ENCODE measurements at places on chromosomes 13 and 19.

- DNase-seq = no peak
Observed at GRCh38 chr13:47216176-47216822, 319.4 kb upstream of the HTR2A start.

DNA sequence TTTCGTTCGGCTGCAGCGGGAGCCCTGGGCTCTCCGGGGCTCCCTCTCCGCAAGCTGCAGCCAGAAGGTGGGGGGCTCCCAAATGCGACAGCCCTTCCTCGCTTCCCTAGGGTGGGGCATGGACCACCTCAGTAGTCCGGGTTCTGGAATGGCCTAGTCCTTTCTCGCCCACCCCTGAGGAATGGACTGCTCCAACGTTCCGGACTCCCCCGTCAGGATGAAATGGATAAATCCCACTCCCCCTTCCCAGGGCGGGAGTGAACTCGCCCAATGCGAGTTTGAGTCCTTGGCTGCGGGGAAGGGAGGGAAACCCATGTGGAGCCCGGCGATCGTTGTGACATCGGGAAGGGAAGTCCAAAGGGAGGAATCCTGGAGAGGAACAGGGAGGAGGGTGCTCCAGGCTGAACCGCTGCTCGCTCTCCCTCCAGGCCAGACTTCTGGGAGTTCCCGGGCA is 5.5 kb downstream of the HRC start:
- DNase-seq = no peak

- no peak for DNase-seq
Observed at GRCh38 chr13:113022745-113023574, 53.9 kb downstream of the MCF2L start.

- no peak for DNase-seq
Observed at GRCh38 chr13:77891486-77891885, 27.1 kb downstream of the EDNRB start.

DNA sequence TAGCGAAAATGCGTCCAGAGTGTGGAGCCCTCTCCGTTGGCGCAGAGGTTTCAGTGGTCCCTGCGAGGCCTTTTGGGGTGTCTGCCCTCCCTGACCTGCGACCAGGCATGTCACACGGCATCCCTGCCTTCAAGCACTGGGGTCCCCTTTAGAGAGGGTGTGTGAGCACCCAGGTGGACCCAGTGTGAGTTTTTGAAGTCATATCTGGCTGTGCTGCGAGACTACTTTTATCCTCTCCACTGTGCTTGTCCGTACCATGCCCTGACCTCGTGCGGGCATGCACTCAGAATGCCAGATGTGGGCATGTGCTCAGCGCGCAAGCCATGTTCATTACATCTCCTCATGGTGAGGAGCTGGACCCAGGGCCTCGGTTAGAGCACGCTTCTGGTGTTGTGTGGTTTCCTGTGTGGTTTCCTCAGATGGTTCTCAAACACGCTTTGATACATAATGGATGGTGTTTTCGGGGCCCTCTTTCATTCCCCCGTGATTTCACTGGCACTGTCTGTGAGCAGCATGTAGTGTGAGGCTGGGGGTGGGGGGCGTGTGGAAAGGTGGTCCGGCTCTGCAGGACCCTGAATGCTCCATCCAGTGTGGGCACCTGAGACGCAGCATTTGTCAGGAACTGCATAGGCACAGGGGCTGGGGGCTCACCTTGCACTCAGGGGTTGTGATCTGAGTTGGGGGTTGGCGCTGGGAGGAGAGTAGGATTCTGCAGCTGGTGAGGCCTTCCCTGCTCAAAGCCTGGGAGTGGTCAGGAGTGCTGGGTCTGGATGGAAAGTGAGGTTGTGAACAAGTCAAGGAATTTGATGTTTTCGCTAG is 2.3 kb downstream of the TFDP1 start:
- DNase-seq = peak; percentile 6

- DNase-seq = no peak
Observed at GRCh38 chr13:110218581-110219201, 88.3 kb downstream of the COL4A1 start.

DNA sequence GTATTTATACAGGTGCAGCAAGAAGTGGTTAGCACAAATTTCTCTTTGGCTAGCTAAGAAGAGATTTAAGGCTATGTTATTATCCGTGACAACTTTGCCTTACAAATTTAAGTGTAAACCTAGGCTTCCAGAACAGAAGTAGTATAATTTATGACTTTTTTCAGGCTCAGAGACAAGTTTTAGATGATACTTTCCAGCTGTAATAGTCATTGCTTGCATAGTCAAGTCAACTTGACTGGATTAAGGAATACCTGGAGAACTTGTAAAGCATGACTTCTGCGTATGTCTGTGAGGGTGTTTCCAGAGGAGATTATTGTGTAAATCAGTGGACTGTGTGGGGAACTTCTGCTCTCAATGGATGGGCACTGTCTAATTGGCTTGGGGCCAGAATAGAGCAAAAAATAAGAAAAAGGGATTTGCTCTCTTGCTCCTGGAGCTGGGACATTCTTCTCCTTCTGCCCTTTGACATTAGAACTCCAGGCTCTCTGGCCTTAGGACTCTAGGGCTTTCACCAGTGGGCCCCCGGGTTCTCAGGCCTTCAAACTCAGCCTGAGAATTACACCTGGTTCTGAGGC is 33.0 kb downstream of the CYSLTR2 start:
- DNase-seq = no peak

DNA sequence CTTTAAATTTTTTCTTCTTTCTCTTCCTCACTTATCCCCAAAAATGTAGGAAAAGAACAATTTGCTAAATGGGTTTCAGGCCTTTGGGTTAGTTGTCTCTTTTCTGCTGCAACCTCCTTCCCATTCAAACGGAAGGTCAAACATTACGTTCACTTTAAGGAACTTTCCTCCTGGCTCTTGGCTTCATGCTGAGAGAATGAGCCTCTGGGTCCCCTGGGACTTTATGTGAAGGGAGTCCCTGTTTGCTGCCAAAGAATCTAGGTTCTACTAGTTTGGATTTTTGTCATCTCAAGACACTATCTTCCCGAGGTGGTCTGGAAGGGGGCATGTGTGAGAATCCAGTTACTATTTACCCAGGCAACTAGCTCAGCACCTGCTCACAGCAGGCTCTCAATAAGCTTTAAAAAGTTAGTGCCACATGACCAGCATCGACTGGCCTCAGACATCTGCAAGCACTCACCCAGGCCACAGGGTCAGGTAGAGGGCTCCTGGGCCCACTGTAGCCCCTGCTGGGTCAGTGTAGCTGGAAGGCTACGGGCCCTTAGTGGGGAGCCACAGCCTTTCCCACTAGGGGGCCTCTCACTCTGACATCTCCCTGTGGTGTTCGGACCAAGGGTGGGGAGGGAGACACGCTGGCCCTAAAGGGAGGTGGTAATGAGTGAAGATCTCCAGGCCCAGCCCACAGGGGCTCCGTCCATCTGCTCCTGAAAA is 40.5 kb downstream of the FAM124A start:
- no peak for DNase-seq

GRCh38 chr13:83780227-83780626 is 102.0 kb downstream of the SLITRK1 start:
- no peak for DNase-seq

- no peak for DNase-seq
Observed at GRCh38 chr19:49160450-49161189, 3.0 kb downstream of the TRPM4 start.
